Astrocyte (in vitro differentiated cells and primary cell): ENCODE measurements at places on chromosomes 5 and 9.
A peak's percentile ranks its signal among the peaks of the same experiment; 100 is the strongest.

GRCh38 chr9:127123064-127123890 is 842 bp upstream of the ANGPTL2 start:
- no peak for DNase-seq

- DNase-seq, result peak; percentile 67
Measured at GRCh38 chr9:69444791-69445190, 119.8 kb downstream of the ENTREP1 start.

DNA sequence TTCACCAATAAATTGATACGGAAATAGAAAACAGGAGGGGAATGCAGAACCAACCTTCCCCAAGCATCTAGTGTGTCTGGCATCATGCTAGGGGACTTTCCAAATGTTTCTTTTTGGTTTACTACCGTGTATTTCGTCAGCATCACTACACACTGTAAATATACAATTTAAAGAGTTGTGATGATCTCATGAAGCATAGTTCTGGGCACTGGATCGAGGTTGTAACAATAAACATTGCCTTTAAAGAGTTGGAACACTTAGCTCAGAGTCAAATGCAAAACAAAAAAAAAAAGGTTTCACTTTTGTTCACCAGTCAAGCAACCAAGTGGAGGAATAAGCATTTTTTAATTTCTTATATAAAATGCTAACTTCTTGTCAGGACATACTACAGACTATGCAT is 2.9 kb upstream of the SCAI start:
- DNase-seq, result peak; percentile 51

GRCh38 chr5:134103998-134104654 is 10.4 kb upstream of the TCF7 start:
- no peak for DNase-seq

GRCh38 chr9:137136881-137137607 is 1.9 kb upstream of the GRIN1 start:
- DNase-seq, result no peak
